ENCODE measurements at places on chromosomes 12 and 14.

DNA sequence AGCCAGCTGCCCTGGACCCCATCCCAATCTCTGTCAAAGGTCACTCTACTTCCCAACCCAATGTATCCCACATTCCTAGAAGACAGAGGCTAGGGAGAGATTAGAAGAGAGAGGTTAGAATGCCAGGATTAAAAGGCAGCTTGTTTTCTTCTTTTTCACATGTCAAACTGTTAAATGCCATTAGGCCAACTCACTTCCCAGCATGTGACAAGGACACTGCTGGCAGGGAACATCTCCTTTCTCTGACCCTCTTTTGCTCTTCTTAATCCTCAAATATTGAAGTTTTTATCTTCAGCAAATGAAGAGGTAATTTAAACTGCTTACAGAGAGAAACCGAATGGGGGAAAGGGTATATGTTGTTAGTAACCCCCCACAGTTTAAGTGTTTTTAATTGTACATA is 89.1 kb downstream of the BBS10 start:
- DNase-seq: no peak

DNA sequence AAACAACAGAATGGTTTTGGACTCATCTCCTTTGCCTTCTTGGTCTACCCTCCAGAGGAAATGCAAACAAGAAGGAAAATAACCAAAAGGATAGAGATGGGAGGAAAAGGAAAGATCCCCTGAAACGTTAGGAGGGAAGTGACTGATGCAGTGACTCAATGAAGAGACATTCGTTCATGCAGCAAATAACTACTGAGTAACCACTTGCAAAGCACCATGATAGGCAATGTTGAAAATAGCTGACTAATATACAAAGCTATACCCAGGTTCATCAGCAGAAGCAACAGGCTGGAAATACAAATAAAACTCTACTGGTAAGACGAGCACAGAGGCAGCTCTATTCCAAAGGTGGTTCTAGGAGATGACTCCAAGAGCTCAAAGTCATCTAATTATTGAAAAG is 41.8 kb downstream of the R3HDM2 start:
- no peak for DNase-seq

DNA sequence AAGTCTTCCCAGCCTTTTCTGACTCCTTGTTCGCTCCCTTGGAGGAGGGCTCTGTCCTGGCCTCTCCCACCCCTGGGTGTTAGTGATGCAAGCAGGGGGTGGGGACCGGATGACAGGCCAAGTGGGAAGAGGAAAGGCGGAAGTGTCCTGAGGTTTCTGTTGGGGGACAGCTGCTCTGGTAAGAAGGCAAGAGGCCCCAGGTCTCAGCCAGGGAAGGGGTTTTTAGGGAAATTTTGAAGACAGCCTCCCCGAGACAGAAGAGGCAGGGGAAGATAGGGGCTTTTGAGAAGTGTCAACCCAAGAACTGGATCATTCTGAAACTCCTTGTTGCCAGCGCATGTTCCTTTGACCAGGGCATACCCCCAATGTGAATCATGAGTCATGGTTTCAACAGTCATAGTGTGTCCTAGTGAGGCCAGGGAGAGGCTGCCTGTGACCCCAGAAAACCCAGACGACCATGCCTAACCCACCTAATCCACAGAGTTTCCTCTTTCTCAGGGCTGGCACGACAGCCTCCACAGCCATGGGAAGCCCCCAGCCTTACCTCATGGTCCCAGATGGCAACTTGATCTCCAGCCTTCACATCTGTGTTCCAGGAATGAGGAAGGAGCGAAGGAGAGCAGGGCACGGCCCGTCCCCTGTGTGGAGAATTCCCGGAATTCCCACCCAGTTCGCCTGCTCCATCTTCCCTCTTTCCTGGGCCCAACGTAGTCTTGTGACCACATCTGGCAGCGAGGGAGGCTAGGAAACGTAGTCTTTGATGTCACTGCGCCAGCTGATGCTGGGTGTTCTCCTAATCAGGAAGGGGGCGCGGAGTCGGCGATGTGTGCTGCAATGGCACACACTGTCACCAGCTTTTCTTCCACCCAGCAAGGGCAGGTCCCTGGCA is 4.9 kb upstream of the GPR132 start:
- no peak for DNase-seq

GRCh38 chr14:22588526-22589095 is 413 bp downstream of the DAD1 start:
- no peak for DNase-seq

- DNase-seq: no peak
These were observed 105.1 kb downstream of the MNAT1 start for GRCh38 chr14:60839657-60840056.
